Right atrium auricular region (tissue), 2 donors: ENCODE measurements at places on chromosomes 6 and 20. TPM values are rescaled to one million over a fixed set of nuclear protein-coding genes. Genes with fewer than 3 reads are reported as not detected.
A peak's percentile ranks its signal among the peaks of the same experiment; 100 is the strongest.

Gene TP53TG5
- not detected for total RNA-seq

Gene GABRR1
- 0.24 TPM for total RNA-seq

Gene PROCR
- 37.7 TPM for total RNA-seq

Gene FANCE
- total RNA-seq, result 3.4 TPM

DNA sequence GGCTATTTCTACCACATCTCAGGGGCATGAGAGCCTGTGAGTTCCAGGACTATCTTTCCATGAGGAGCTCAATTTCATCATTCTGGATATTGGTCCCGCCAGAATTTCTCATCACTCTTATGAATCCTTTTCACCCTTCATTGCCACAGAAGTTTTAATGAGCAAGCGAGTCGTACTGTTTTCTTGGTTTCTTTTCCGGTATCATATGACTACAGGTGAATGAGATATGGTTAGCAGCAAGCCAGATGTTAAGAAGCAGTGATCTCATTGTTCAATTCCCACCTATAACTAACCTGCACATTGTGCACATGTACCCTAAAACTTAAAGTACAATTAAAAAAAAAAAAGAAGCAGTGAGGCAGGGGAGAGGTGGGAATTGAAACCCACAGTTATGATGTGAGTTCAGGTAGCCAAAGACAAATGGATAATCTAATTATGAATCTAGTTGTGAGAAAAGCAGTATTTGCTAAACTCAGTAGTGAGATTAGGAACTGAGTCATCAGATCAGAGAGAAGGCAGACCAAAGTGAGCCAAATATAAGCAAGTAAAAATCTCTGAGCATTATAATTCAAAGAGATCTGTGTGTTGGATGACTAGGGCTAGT lies 78.0 kb upstream of the ELOVL5 start:
- DNase-seq, result no peak

DNA sequence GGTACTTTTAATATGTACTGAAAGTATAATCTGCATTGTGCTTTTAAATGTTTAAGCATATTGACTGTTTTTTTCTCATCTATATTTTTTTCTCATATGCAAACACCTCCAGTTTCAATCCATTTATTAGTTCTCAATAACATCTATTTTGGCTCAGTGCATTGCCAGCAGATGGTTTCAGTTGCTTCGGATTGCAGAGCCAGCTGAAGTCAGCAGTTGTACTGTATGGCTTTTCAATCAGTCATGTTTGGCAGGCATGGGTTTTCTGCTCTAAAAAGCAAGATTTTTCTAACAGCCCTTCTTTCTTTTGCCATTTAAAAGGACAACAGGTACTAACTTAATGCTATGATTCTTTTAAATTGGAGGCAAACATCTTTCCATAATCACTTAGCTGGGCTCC lies 121.2 kb downstream of the CD109 start:
- no peak for DNase-seq

DNA sequence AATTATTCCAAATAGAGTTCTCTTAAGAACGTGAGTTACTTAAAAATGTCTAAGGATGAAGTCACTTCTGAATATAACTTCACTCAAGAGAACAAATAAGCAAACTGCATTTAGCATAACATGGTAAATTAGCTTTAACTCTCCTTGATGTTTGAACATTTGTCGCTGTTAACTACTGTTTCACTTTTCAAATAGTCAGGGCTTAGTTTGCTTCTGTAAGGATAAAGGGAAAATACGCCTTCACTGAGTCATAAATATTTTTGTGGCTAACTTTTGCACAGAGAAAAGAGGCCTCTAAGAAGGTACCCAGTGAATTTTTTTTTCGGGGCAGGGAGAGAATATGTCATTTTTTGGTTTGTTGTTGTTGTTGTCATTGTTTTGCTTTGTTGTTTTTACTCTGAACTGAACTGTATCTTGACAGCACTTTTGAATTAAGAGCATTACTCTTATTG lies 8.1 kb downstream of the PTPN1 start:
- DNase-seq, result no peak

GRCh38 chr20:32363492-32363891 lies 5.4 kb downstream of the ASXL1 start:
- no peak for DNase-seq

- DNase-seq, result no peak
These were observed 10.2 kb downstream of the SPAG4 start for GRCh38 chr20:35625584-35626385.

GRCh38 chr20:23349338-23350195 lies 1.0 kb upstream of the NXT1 start:
- no peak for DNase-seq

DNA sequence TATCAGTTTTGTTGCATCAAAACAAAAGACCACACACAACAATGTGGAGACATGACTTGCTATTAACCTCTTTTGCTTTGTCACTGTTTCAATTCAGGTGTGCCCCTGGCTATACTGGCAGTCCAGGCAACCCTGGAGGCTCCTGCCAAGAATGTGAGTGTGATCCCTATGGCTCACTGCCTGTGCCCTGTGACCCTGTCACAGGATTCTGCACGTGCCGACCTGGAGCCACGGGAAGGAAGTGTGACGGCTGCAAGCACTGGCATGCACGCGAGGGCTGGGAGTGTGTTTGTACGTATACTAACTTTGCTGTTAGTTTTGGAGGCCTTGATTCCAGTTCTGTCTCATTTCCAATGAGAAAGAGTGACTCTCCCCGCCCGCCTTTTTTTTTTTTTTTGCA lies 356.9 kb downstream of the ARHGAP18 start:
- no peak for DNase-seq

DNA sequence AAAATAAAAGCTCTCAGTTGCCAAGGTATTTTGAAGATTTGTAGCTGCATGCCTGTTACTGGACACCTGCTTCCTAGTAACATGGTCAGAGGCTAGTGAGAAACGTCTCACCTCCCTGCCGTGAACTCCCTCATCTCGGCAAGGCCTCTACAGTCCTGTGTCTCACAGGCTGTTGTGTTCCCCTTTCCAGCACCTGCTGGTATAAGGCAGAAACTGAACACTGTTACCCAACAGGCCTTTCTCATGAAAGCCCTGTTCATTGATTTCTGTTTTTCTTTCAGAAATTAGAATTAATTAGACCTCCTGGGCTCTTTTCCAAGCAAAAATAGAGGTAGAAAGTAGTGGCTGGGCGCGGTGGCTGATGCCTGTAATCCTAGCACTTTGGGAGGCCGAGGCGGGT lies 17.6 kb upstream of the SRSF3 start:
- DNase-seq, result no peak

DNA sequence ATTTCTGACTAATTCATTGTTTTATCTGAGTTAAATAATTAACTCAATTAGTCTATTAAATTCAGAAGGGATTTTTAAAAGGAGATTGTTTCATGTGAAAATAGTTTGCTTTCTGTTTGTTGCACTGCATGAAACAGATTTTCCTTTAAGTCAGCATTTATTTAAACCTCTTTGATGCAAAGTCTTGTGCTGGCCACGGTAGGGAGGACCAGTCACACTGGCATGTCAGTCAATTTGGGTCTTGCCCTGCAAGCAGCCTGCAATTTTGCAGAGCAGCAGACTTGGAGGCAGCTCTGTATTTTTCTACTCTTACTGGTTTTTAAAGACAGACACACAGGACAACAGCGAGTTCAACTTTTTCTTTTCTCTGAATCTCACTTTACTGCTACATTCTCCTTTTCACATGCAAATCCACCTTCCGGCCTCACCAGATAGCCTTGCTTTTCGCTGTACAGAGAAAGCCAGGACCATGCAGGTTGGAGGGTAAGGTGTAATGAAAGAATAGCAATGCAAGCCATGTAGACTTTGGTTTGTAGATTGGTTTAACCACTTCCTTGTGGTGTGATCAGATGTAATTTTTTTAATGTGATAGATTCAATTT lies 689.9 kb upstream of the AGPAT4 start:
- no peak for DNase-seq

- no peak for DNase-seq
These were observed 43.3 kb downstream of the PPARD start for GRCh38 chr6:35385457-35386202.

- peak; percentile 51 for DNase-seq
These were observed 304.7 kb downstream of the QKI start for GRCh38 chr6:163719028-163719742.

- DNase-seq, result no peak
These were observed 193.8 kb upstream of the SNX9 start for GRCh38 chr6:157629220-157629619.

- DNase-seq, result no peak
These were observed 120.2 kb downstream of the QRSL1 start for GRCh38 chr6:106749609-106750008.
